SHP77 treated with DMSO at 0.1 percent for 48 hours (cell line): ENCODE measurements at places on chromosomes 16 and 17.

DNA sequence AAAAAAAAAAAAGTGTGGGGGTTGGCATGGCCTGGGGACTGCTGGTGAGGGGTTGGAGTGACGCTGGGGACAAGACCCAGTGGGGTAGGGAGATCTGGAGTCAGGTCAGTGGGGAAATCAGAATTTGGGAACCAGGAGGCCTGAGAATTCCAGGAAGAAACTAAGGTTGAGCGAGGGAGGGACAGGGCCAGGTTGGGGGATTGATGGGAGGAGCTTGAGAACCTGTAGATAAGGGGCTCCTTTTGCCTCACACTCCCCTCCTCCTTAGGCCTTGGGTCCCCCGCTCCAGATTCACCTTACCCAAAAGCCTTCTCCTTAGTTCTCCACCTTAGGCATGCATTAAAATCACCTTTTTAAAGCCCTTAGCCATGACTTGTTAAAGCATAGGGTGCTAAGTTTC is 8.3 kb upstream of the PYDC1 start:
- no peak for DNase-seq

DNA sequence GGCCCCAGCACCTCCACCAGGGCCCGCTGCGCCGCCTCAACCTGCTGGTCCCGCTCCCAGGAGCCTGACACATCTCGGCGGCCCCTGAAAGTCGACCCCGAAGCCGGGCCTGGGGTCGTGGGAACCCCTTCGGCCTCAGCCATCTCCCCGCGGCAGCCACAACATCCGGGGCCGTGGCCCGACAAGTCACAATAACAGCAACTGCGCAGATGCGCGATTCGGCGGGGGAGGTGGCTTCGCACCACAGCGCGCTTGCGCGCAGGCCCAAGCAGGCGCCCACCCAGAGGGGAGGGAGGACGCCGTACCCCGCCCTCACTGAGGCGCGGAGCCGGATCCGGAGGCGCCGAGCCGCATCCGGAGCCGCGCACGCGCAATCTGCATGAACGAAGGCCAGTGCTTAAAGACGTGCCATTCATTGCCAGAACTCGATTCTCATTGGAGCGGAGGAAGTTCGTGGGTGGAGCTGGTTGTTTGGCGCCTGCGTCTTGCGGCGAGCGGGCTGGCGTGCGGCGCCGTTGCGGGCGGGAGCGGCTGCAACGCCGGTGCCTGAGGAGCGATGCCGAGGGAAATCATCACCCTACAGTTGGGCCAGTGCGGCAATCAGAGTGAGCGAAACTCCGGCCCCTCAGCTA is at the start of the genes RETREG3 and TUBG1:
RETREG3 (minus strand) TSS at position 193 of the 632 bp plus-strand sequence; CDS start at position 143, 50 bp downstream.
TUBG1 (plus strand) TSS at position 502 of the 632 bp plus-strand sequence; CDS start at position 557, 55 bp downstream.
- DNase-seq = peak; percentile 99

- no peak for DNase-seq
Measured at GRCh38 chr17:36728030-36728991, 126.9 kb downstream of the MRM1 start.

- no peak for DNase-seq
Measured at GRCh38 chr17:40552806-40553693, 12.2 kb downstream of the CCR7 start.

DNA sequence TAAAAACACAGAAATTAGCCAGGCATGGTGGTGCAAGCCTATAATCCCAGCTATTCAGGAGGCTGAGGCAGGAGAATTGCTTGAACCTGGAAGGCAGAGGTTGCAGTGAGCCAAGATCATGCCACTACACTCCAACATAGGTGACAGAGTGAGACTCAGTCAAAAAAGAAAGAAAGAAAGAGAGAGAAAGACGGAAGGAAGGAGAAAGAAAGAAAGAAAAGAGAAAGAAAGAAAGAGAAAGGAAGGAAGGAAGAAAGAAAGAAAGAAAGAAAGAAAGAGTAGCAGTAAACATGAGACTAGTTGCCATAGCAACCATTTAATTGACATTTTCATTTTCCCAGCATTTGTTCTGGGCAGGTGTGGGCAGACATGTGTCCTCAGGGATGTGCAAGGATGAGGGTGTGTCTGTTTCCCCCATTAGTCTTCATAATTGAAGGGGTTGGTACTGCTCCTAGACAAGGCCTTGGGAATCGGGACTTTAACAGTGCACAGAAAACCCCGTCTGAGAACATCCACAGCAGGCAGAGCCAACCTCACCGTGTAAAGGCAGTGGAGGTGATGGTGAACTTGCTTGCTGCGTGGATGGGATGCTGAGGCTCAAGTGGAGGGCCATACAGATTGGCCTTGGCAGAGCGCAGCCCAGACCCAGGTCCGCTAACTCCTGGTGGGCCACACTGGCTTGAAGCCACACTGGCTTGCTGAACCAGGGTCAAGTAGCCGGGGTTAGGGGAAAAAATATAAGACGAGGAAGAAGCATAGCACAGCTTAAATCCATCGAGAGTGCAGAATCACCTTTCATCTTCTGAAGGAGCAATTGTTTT is 35.2 kb upstream of the KIFC3 start:
- DNase-seq = no peak

DNA sequence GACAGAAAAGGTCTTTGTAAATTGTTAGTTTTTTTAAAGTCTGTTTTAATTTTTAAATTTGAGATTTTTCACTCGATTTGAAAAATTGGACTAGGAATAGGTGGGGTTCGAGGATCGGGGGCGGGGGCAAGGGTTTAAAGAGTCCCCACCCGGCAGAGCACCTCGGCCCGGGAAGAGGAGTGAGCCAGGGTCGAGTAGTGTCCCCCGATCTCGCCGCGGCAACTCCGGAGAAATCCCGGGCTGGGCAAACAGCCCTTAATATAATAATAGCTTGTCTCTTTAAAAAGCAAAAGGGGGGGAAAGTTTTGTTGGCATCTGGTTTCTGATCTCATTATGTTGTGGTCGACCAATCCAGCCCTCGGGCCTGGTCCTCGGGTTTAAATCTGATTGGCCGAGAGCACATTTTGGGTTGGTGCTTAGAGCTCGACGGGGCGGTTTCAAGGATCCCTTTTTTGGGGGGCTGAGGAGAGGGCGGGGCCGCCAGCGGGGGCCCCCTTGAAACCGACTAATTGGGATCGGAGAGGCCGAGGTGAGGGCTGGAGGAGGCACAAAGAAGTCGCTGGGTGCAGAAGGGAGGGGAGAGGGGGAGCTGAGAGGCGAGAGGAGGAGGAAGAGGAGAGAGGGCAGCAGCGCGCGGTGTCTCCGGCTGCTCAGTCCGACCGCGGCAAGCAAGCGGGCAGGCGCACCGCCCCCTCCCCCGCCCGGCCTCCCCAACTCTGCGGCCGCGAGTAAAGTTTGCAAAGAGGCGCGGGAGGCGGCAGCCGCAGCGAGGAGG is at the start of gene FZD2:
FZD2 (plus strand) TSS at position 653 of the 775 bp plus-strand sequence. CDS start 205 bp downstream, outside the sequence.
- peak; percentile 52 for DNase-seq

DNA sequence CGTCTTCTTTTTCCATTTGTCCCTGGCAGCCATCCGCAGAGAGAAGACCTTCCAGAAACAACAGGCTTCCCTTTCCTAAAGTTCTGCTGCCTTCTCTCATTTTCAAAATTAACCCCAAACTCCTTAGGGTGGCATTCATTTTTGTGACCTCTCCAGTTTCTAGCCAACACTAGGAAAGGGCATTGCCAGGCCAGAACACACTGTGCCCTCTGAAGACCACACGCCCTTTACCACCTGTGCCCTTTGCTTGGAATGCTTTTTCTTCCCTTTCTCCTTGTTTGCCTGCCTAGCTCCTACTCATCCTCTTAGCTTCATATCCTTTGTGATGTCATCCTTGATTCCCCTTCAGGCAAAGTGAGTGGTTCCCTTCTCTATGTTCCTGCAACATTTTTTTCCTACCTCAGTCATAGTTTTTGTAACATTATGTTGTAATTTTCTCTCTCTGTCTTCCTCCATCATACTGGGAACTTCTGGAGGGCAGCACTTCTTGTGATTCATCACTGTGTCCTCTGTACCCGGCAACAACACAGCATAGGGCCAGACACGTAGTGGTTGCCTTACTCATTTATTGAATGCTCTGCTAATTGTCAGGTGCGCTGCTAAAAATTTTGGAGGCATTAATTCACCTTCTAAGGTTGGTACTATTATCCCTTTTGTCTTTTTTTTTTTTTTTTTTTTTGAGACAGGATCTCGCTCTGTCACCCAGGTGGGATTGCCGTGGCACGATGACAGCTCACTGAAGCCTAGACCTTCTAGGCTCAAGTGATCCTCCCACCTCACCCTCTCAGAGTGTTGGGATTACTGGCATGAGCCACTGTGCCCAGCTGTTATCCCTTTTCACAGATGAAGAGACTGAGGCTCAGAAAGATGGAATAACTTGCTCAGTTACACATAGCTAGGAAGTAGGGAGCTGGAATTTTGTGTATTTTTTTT is 1.0 kb downstream of the KAT8 start:
- no peak for DNase-seq

- no peak for DNase-seq
Measured at GRCh38 chr17:78416791-78417530, 38.5 kb downstream of the PGS1 start.

DNA sequence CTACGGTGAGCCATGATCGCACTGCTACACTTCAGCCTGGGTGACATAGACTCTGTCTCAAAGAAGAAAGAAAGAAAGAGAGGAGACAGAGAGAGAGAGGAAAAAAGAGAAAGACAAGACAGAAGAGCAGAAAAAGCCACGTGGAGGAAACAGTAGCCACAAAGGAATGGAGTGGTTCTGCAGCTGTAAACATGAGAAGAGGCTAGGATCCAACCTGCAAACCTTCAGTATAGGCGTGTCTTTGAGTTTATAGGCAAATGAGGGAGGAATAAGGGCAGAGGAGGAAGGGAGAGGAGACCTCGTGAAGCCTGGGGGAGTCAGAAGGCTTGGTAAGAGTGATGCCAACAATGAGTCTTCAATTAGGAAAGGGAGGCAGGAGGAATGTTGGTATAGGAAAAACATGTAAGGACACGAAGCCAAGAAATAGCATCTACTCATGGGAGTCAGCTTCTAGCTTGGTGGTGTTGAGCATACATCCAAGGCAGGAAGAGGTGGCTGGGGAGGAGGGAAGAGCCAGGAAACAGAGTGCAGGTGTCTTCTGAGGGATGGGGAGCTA is 3.9 kb downstream of the MED9 start:
- DNase-seq = no peak

DNA sequence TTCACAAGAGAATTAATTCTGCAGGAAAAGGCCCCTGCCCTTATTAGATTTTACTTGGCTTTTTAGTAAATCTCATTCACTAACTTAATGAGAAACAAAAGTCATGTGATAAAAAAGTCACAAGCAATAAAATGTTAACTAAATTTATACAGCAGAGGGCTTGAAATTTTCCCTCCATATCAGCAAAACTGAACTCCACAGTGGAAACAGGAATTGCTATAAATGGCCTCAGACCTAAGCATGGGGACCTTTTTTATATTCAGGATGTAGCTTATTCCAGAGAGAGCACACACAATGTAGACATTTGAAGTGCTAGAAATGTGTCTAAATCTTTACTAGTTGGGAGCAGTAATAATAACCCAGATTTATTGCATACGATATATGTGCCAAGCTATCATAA is 291.5 kb downstream of the C16orf95 start:
- DNase-seq = no peak

- no peak for DNase-seq
Measured at GRCh38 chr16:70715860-70716357, 30.1 kb upstream of the MTSS2 start.

DNA sequence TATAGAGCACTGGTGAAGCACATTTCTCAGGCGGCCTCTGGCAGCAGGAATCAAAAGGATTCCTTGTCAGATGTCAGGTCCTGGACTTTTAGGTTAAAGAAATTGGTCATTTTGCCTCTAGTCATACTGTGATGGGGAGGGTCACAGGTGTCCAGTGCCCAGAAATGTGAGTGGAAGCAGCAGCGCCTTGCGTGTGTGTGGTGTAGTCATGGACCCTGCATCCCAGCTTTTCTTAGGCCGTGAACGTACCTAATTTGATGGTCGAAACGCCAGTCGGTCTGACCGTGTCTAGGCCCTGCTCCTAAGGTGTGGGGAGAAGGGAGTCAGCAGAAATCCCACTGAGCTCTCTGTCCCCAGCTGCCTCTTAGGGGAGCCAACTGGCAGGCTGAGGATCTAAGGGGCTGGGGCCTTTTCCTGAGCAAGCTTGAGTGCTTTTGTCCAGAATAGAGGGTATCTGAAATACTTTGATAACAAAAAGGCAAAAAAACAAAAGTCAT is 32.0 kb downstream of the POLR3E start:
- DNase-seq = no peak

DNA sequence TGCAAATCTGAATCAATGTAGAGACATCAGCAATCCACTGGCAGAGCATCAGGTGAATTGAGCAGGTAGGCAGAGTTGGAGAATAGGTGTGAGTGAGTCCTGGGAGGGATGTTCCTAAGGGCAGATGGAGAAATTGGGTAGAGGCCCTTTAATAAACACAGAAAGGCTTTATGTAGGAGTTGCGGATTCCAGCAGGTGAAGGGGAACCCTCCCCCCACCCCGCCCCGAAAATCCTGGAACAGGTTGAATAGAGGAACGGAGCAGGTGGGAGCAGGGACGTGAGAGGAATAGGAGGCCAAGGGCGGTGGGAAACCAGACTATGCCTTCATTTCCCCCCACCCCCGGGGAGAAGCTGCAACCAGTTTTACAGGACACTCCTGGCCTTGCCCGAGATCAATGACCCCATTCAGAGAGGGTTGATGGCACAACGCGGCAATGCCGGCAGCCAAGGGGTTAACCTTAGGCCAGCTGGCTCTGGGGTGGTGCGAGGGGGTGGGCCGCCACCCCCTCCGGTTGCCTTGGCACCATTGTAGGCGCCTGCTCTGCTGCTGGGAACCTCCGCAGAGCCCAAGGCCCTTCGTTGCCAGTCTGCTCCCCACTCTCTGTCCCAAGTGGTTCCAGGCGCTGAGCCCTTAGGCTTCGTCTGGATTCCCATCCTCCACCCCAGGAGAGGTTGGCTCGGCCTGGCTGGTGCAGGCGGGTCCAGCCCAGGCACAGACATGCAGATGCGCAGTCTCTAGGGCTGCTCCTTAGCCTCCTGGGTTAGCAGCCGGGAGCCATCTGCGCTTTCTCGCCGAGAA is 814 bp upstream of the RUNDC3A start:
- DNase-seq = peak; percentile 23

DNA sequence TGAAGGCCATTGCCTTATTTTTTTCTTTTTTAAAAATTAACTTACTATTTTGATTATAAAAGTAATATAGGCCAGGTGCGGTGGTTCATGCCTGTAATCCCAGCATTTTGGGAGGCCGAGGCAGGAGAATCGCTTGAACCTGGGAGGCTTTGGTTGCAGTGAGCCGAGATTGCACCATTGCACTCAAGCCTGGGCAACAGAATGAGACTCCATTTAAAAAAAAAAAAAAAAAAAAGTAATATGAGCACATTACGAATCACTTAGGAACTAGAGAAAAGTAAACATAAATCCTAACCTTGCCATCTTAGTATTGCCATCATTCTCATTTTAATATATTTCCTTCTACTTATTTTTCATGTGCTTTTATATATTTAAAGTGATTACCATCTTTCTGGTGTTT is 12.9 kb upstream of the TACO1 start:
- no peak for DNase-seq
